Inflammatory macrophage (primary cell): ENCODE measurements at places on chromosomes 3 and 15.

DNA sequence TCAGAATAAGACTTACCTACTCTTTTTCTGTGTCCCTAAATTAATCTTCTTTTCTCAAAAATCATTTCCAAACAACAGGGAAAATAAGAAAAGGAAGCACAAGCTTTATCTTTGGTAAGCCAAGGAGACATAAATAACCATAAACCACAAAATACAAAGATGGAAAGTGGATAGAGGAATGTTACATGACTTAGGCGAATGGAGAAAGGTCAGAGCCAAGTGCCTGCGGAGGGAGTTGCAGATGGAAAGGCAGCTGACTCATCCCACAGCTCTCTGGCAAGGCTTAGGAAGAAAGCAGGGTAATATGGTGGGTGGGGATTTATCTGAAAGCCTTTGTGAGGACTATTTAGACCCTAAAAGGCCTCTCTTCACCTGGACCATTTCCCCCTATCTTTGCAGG, 72.8 kb downstream of the GALK2 start:
- no peak for DNase-seq

DNA sequence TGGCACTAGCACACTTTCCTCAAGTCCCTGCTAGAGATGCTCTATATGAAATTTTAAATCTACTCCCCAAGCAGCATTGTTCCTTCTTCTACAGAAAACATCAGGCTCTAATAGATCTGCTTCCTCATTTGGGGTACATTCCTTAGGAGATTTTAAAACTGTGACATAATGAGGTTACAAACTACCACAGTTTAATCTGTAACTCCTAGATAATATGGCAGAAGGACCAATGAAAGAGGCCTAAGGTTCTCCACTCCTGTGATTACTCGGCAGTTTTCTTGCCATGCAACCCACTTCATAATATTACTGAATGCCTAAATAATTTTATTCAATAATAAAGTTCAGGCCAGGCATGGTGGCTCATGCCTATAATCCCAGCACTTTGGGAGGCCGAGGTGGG, 16.1 kb downstream of the ZNF106 start:
- DNase-seq: peak; percentile 16

DNA sequence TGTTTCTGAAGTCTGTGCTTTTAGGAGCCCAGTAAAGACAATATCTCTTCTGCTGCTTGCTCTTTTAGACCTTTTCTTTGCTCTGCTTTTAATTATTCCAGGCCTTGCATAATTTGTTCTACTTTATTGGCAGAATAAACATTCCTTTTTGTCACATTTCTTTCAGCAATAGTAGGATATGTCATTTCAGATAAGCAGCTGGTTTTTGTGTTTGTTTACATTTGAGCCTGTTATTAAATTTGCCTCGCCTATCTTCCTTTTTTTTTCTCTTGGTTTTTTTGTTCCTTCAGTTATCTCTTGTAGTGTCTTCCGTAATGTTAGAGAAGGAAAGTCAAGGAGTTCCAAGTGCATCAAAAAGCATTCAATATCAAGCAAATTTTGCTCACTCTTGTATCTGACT, 16.4 kb downstream of the ZNF654 start:
- no peak for DNase-seq

- DNase-seq: no peak
Measured at GRCh38 chr3:60080648-60081047, 1030.8 kb upstream of the CFAP20DC start.

GRCh38 chr3:107524841-107525643, 2.3 kb downstream of the BBX start:
- DNase-seq: peak; percentile 10

- DNase-seq: no peak
Measured at GRCh38 chr3:125129512-125129997, 73.8 kb upstream of the HEG1 start.

GRCh38 chr3:124557433-124558232, 172.6 kb upstream of the UMPS start:
- no peak for DNase-seq

GRCh38 chr3:123586131-123586530, 1.3 kb upstream of the HACD2 start:
- DNase-seq: peak; percentile 36

DNA sequence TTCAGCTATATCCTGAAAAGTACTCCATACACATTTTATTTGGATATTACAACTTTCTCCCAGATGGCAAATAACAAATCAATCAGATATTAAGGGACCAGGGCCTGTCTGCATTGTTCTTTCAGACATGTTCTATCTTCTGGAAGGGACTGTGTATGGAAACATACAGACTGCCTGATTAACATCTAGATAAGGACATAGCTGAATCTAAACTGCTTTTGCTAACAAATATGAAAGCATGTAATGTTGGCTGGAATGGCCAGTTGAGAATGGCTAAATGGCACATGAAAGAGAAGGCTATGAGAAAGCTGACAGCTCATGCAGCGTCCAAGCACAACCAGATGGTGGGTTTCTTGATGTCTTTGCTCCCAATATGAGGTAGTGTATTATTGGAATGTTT, 149.4 kb downstream of the CFAP20DC start:
- no peak for DNase-seq

- no peak for DNase-seq
Measured at GRCh38 chr3:2714834-2715233, 395.3 kb downstream of the IL5RA start.

- no peak for DNase-seq
Measured at GRCh38 chr15:57592426-57592825, 722 bp downstream of the MYZAP start.

- DNase-seq: no peak
Measured at GRCh38 chr3:77412584-77412983, 372.7 kb downstream of the ROBO2 start.

DNA sequence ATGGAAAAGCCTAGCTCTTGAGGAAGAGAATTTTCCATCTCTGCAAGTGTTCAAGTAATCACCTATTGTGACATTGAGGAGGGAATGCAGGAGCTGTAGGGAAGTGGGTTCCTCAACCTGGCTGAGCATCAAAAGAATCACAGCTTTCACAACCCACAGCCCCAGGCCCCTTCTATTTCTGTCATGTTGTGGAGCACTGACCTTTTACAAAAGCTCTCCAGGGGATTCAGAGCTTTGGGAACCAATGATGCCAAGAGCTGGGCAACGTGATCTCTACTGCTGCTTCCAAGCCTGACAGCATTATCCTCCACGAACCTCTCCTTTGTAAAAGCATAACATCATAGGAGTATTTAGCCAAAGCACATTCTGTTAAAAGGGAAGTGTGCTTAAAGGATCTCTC, 231.1 kb downstream of the ADAMTS9 start:
- no peak for DNase-seq

DNA sequence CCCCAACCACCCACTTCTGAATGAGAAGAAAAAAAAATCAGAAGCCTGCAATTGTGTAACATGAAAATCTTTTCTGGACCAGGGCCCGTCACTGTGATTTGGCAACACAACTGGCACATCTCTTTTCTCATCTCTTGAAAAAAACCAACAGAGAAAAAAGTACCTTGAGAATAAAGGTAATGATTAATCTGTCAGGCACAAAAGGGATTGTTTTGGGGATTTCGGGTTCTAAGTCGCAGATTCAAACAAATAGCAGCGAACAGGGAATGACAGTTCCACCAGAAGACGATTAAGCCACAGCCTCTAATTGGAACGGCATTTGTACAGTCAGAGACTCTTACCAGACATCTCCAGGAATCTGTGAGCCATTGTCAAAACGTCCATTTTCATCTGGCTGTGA, at the start of gene AQP9:
Gene AQP9 (plus strand): TSS at position 276 of the 400 bp plus-strand sequence. CDS start 185 bp downstream, outside the sequence.
- peak; percentile 67 for DNase-seq

DNA sequence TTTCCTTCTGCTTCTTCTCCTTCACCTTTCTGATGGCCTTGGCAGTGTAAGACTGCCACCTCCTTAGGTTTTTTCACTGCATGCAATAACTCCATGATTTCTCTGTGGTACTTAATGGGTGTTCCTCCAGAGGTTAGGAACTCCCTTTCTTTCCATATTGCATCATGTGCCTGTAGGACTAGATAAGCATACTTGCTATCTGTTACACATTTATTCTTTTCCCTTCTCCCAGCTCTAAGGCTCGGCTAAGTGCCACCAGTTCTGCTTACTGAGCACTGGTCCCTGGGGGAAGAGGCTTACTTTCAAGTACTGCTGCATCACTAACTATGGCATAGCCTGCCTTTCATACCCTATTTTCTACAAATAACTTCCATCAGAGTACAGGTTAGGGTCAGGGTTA, 351.8 kb downstream of the OTOL1 start:
- DNase-seq: no peak

DNA sequence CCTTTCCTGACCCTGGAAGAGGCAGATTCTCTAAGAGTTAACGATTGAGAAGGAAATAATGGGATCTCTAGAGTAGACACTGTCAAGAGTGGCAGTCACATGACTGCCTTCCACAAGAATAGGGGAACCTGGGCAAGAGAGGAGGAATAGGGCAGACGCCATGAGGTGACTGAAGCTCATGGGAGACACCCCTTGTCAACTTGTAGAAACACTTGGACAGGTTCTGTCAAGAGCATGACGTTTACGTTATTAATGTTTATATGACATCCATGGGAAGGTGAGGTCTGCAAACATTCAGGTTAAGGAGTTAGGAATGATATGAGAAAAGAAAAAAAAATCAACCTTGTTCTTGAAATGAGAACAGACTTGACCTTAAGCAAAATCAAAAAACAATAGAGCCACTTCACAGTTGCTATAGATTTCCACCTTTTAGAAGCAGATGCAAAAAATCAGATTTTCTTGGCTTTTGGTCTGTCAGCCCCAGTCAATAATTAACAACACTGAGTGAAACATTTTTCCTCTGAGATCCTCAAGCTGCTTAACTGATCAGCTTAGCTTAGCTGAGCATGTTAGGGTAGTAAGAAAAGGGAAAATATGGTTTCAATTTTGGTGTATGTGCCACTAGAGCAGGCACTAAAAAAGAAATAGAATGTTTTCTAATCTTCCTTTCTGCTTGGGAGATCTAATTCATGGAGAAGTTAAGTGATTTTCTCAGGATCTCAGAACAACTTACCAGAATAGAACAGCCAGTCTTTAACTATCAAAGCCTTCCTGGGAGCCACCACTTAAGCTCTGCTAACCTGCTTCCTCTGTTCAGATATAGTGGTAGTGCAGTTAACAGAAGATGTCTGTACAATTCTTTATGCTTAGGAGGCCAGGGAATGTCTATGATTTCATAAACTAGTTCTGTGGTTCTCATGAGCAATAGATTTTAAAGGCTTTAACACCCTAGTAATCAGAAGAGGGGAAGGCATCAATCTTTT, 116.9 kb downstream of the B3GALNT1 start:
- no peak for DNase-seq

- no peak for DNase-seq
Measured at GRCh38 chr3:44529927-44530326, 25.1 kb upstream of the ZKSCAN7 start.

DNA sequence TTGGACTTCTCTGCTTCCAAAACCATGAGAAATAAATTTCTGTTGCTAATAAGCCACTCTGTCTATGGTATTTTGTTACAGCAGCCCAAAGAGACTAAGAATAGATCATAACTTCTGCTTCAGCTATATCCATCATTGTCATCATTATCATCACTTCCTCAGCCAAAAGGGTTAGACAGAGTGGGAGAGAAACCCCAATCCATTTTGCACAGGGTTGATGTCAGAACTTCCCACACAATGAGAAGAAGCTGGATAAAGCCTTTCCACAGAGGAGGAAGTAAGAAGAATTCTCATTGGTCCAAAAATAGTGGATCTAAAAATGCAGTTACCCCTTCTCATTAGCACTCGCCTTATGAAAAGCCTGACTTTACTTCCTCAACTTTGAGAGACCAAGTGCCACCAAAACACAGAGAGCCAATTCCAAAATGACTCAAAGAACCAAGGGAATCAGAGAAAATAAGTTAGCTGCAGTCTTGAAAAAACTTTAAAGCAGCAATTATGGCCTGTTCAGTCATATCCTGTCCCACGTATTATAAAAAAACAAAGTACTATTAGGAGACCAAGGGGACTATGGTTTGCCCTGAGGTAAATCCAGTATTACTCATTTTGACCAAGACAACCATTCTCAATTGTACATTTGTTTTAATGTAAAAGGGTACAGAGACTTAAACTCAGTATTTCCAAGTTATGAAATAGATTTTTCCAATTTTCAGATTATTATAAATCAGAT, 80.2 kb downstream of the WNT5A start:
- DNase-seq: no peak

- no peak for DNase-seq
Measured at GRCh38 chr15:98731712-98732450, 83.5 kb downstream of the IGF1R start.

GRCh38 chr3:158742871-158743663, 10.8 kb upstream of the RARRES1 start:
- DNase-seq: no peak

GRCh38 chr3:37498126-37499039, 324.0 kb upstream of the LRRFIP2 start:
- DNase-seq: no peak

DNA sequence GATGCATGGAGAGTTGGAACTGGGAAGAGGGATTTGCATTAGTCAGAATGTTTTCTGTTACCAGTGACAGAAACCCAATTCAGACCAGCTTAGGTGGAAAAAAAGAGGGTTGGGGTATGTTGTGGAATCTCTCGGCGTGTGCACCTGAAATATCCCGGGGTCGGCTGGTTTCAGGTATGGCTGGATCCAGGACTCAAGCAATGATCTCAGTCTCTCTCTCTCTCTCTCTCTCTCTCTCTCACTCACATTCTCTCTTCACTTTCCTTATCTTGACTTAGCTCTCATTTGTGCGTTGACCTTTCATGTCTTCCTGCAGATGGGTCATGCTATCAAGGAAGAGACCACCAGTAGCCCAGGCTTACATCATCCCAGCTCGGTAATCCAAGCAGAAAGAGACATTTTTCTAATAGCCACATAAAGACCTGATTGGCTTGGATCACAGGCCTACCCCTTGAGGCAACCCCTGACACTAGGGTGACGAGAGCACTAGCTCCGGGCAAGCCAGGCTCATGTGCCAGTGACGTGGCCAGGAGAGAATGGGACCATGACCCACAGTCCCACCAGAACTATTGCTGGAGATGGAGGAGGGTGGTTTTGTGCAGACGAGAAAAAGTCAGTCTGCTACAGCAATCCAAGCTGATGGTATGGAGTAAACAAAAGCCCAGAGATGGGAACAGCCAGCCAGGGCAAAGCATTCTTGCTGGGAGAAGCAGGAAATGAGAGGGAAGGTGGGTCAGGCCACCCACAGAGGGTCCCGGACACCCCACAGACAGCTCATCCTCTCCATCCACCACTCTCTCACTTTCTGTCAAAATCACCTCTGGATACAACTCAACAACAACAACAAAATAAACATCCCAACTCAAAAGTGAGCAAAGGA, 91.7 kb downstream of the CHSY1 start:
- no peak for DNase-seq

DNA sequence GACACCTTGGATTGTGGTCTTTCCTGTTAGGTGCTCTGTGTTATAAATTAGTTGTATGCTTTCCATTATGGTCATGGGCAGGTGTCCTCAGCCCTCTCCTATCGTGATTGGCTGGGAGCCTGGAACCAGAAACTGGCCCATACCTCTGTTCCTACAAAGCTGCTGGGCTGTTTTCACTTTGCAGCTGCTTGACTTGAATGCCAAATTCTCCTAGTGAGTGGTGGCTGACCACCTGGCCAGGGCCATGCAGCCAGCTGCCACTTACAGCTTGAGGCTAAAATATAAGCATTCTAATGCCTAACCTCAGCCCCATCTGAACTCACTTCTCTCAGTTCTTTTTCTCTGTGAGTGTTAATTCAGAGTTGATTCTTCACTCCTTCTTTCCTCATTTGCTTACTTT, 239.3 kb upstream of the GBE1 start:
- DNase-seq: no peak
